ENCODE measurements at places on chromosomes 2 and 18. TPM values are rescaled to one million over a fixed set of nuclear protein-coding genes. Genes with fewer than 3 reads are reported as not detected.
A peak's percentile ranks its signal among the peaks of the same experiment; 100 is the strongest.

GRCh38 chr2:95359031-95359430 is 43.5 kb upstream of the FAHD2A start:
- H3K4me1 ChIP-seq, result no peaks in the 10 kb centered on the region
- H3K36me3 ChIP-seq, result no peaks in the 10 kb centered on the region

DNA sequence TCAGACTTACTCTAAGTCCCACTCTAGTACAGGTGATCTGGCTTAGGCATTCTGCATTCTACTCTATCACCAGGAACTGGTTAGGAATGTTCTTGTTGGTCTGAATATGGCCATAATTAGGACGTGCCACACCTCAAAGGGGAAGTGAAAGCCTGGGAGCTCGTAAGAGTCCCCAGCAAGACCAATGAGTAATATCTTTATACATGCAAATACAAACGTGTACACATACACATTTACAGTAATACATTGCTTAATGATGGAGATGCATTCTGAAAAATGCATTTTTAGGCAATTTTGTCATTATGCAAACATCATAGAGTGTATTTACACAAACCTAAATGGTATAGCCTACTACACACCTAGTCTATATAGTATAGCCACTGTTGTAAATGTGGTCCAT is 19.5 kb upstream of the ERCC3 start:
- no peak overlapping the region for H3K27ac ChIP-seq
- DNase-seq, result no peak
- H3K4me1 ChIP-seq, result no peaks in the 10 kb centered on the region
- no peak overlapping the region for H3K4me3 ChIP-seq

- no peak overlapping the region for H3K27ac ChIP-seq
- H3K4me1 ChIP-seq, result no peaks in the 10 kb centered on the region
- H3K27me3 ChIP-seq, result no peaks in the 10 kb centered on the region
- H3K4me3 ChIP-seq, result no peak overlapping the region
- DNase-seq, result no peak
Measured at GRCh38 chr2:203908797-203909185, 27.8 kb upstream of the ICOS start.

- no peaks in the 10 kb centered on the region for H3K27me3 ChIP-seq
- no peak overlapping the region for H3K4me3 ChIP-seq
- no peak overlapping the region for H3K27ac ChIP-seq
- peaks cover 20% of the 10 kb centered on the region for H3K4me1 ChIP-seq
- H3K36me3 ChIP-seq, result peaks cover 2% of the 10 kb centered on the region
Measured at GRCh38 chr2:220001751-220002150, 374.3 kb downstream of the SLC4A3 start.

- H3K27ac ChIP-seq, result no peak overlapping the region
- no peak for DNase-seq
- no peaks in the 10 kb centered on the region for H3K27me3 ChIP-seq
- no peaks in the 10 kb centered on the region for H3K4me1 ChIP-seq
Measured at GRCh38 chr2:153657651-153658050, 179.1 kb upstream of the RPRM start.

GRCh38 chr2:23429036-23429435 is 44.1 kb downstream of the KLHL29 start:
- H3K27ac ChIP-seq, result no peak overlapping the region
- H3K4me1 ChIP-seq, result no peaks in the 10 kb centered on the region

DNA sequence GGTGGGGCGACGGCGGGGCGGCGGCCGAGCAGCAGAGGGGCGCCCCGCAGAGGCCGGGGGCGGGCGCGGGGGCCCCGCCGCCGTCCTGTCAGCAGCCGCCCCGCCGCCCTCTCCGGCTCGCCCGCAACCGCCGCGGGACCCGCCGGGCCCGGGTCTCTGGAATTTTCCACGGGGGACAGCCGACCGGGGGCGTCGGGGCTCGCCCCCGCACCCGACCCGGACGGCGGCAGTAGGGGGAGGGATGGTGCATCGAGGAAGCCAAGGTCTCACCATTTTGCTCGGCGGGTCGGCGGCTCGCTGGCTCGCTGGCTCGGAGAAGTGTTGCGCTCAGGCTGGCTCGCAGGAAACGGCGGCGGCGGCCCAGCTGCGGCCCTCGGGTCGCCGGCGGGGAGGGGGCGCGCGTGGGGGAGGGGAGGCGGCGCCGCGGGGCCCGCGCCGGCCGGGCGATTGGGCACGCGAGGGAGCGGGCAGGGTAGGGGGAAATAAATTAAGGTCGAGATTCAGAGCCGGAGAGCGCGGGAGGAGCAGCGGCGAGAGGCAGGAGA is 405 bp downstream of the PPP3R1 start:
- peak overlapping the region; percentile 83 for H3K27ac ChIP-seq
- no peaks in the 10 kb centered on the region for H3K36me3 ChIP-seq
- H3K4me3 ChIP-seq, result peak overlapping the region; percentile 63
- H3K4me1 ChIP-seq, result peaks cover 22% of the 10 kb centered on the region

GRCh38 chr2:223039618-223040017 is 12.4 kb upstream of the KCNE4 start:
- DNase-seq, result no peak
- no peaks in the 10 kb centered on the region for H3K36me3 ChIP-seq
- H3K27me3 ChIP-seq, result no peaks in the 10 kb centered on the region
- H3K27ac ChIP-seq, result no peak overlapping the region
- H3K4me3 ChIP-seq, result no peak overlapping the region

- no peaks in the 10 kb centered on the region for H3K4me1 ChIP-seq
- H3K4me3 ChIP-seq, result no peak overlapping the region
- H3K27me3 ChIP-seq, result no peaks in the 10 kb centered on the region
- DNase-seq, result no peak
Measured at GRCh38 chr2:141207036-141207385, 923.8 kb downstream of the LRP1B start.

DNA sequence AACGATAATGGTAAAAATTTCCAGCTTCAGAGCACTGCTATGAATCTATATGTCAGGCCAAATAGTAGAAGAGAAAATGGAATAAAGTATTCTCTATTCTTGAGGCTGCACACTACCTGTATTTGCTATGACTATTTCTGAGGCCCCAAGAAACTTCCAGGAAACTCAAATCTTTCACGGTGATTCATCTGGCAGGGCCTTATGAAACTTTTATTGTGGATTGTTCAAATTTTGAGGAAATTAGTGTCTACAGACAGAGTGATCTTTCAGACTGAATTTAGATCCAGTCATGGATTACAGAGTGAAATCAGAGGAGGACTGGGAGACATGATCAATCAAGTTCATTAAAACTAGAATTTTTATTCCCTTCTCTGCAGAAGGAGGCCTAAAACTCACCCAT is 4.1 kb upstream of the VSNL1 start:
- no peak overlapping the region for H3K27ac ChIP-seq
- H3K4me3 ChIP-seq, result no peak overlapping the region
- H3K27me3 ChIP-seq, result no peaks in the 10 kb centered on the region
- no peak for DNase-seq
- H3K36me3 ChIP-seq, result no peaks in the 10 kb centered on the region

DNA sequence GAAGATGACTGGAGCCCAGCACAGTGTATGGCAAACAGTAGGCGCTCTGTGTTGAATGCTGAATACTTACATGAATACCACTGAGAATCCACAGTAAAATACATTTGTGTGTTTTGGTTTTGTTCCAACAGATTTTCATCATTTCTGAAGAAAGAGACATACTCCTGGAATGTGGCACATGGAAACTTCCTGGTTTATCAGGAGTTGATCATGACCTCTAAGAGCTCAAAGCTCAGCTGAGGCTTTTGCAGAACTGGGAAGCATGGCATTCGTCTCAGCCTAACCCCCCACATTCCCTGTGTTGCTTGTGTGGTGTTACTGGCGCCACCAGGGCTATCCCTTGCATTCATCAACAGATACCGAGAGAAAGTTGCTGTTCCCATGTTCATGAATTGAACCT is 316.9 kb upstream of the REV1 start:
- no peak overlapping the region for H3K4me3 ChIP-seq
- H3K4me1 ChIP-seq, result no peaks in the 10 kb centered on the region
- peaks cover 69% of the 10 kb centered on the region for H3K27me3 ChIP-seq
- DNase-seq, result no peak
- H3K27ac ChIP-seq, result no peak overlapping the region

DNA sequence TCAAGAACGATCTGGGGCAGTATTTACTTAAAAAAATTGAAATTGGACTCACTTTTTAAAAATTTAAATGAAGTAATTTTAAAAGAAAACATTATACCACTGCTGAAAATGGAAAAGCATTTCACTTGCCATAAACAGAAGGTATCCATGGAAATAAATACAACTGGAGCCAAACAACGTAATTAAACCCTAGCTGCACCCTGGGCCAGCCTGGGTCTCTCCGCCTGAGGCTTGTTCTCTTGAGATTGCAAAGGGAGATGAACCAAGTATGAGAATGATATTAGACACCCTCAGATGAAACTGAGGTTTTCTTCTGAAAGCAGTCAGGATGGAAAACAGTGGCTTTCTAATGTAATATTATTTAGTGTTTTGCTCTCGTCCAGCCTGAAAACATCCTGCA is 264.4 kb downstream of the KCNE4 start:
- H3K4me3 ChIP-seq, result no peak overlapping the region
- no peak for DNase-seq
- no peaks in the 10 kb centered on the region for H3K27me3 ChIP-seq
- H3K36me3 ChIP-seq, result no peaks in the 10 kb centered on the region
- H3K4me1 ChIP-seq, result no peaks in the 10 kb centered on the region

GRCh38 chr2:37189452-37190153 is 1.1 kb upstream of the SULT6B1 start:
- H3K27ac ChIP-seq, result peak overlapping the region; percentile 51
- H3K4me1 ChIP-seq, result peaks cover 19% of the 10 kb centered on the region
- DNase-seq, result peak; percentile 89
- H3K27me3 ChIP-seq, result no peaks in the 10 kb centered on the region
- peak overlapping the region; percentile 30 for H3K4me3 ChIP-seq

- no peak for DNase-seq
- H3K36me3 ChIP-seq, result no peaks in the 10 kb centered on the region
- H3K27me3 ChIP-seq, result no peaks in the 10 kb centered on the region
- H3K27ac ChIP-seq, result no peak overlapping the region
- H3K4me1 ChIP-seq, result peaks cover 47% of the 10 kb centered on the region
Measured at GRCh38 chr2:239261796-239262483, 138.9 kb downstream of the HDAC4 start.

DNA sequence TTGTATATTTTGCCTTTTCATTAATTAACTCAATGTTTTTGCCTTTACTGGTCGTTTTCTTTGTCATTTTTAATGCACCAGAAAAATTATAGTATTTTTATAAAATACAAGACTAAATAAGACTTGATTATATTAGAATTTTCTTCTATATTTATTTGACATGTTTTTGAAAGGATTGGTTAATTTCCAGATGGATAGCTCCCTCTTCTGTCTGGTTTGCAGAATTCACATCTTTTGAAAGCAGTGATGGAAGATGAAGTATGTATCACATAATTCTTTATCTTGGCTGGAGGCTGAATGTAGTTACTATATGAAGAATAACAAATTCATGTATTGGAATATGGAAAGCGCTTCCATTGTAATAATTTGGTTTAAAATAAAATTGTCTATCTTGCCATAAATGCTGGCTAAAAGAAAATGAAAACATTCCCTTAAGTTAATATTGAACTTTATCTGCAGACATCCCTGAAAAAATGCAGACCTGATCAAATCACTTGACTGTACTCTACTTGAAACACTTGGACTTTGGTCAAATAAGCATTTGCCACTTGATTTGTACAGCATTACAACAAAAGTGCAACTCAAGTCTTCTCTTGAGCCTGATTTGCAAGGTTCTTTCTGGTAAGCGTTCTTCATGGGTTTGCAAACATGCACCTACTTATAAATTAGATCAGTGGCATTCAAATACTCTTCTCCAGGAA is 86.3 kb upstream of the EFEMP1 start:
- DNase-seq, result peak; percentile 26
- H3K4me1 ChIP-seq, result no peaks in the 10 kb centered on the region
- no peak overlapping the region for H3K27ac ChIP-seq
- no peaks in the 10 kb centered on the region for H3K36me3 ChIP-seq

- H3K27ac ChIP-seq, result no peak overlapping the region
- H3K4me3 ChIP-seq, result no peak overlapping the region
- peaks cover 68% of the 10 kb centered on the region for H3K36me3 ChIP-seq
Measured at GRCh38 chr2:74887960-74888700, 54.2 kb downstream of the HK2 start.

DNA sequence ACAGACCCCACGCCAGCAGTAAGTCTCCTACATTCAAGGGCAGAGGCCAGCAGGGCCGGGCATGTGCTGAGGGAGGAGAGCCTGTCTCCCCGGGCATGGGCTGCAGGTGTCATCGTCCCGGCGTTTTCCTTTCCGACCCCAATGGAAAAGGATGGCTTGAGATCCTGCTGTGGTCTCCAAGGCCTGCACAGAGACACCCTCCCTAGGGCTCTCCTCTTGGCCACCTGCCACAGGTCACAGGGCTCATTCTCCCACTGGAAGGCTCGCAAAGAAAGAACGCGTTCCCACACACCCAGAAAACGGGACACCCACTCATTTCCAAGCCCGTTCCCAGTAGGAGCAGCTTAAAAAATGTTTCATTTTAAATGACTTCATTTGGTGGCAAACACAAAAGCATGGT is 41.0 kb downstream of the DIPK1C start:
- no peak for DNase-seq
- H3K27ac ChIP-seq, result no peak overlapping the region
- no peaks in the 10 kb centered on the region for H3K36me3 ChIP-seq
- H3K4me3 ChIP-seq, result no peak overlapping the region
- no peaks in the 10 kb centered on the region for H3K4me1 ChIP-seq
- peaks cover 59% of the 10 kb centered on the region for H3K27me3 ChIP-seq

DNA sequence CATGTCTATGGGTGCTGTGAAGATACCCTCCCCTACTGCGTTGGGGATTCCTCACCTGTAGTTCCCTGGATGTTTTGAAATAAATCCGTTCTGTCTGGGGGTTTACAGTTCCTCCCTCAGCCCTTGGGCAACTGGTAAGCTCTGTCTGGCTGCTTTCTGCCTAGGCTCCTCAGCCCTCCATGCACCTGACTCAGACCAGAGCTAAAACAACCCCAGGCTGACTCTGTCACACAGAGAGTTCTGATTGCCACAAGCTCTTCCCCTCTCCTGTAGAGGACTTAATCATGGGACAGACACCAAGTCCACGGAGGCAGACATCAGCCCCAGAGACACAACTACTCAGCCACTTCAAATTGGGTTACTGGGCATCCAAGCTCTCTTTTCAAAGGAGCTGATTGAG is 6.3 kb downstream of the VIT start:
- no peaks in the 10 kb centered on the region for H3K4me1 ChIP-seq
- no peak overlapping the region for H3K4me3 ChIP-seq
- H3K27me3 ChIP-seq, result no peaks in the 10 kb centered on the region
- no peak for DNase-seq

GRCh38 chr2:239952251-239952650 is 72.9 kb downstream of the NDUFA10 start:
- H3K4me3 ChIP-seq, result no peak overlapping the region
- H3K27me3 ChIP-seq, result no peaks in the 10 kb centered on the region
- no peak overlapping the region for H3K27ac ChIP-seq
- no peaks in the 10 kb centered on the region for H3K36me3 ChIP-seq
- DNase-seq, result no peak
- no peaks in the 10 kb centered on the region for H3K4me1 ChIP-seq

Gene PHLPP1
- 14.7 TPM for total RNA-seq

Gene POTEE
- total RNA-seq, result 1.9 TPM

Gene PDE1A
- 0.12 TPM for total RNA-seq

Gene UGT1A10
- not detected for total RNA-seq

Gene RAB31
- 46.9 TPM for total RNA-seq

Gene OSBPL6
- 11.6 TPM for total RNA-seq

Gene PROM2
- 11.9 TPM for total RNA-seq

Gene CREB1
- 60.4 TPM for total RNA-seq
